GM12891 (cell line): ENCODE measurements at places on chromosomes 16 and 17.

DNA sequence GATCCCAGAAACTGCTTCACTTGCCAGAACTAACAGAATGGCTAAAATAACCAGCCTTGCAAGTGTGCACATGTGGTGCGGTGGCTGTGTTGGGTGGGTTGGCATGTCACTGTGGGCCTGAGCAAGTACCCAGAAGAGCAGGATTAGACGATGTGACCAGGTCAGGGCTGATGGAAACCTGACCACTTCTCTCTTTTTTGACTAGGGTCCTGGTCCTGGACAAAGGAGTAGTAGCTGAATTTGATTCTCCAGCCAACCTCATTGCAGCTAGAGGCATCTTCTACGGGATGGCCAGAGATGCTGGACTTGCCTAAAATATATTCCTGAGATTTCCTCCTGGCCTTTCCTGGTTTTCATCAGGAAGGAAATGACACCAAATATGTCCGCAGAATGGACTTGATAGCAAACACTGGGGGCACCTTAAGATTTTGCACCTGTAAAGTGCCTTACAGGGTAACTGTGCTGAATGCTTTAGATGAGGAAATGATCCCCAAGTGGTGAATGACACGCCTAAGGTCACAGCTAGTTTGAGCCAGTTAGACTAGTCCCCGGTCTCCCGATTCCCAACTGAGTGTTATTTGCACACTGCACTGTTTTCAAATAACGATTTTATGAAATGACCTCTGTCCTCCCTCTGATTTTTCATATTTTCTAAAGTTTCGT lies 16.7 kb downstream of the ANKRD40 start:
- no peak for DNase-seq

DNA sequence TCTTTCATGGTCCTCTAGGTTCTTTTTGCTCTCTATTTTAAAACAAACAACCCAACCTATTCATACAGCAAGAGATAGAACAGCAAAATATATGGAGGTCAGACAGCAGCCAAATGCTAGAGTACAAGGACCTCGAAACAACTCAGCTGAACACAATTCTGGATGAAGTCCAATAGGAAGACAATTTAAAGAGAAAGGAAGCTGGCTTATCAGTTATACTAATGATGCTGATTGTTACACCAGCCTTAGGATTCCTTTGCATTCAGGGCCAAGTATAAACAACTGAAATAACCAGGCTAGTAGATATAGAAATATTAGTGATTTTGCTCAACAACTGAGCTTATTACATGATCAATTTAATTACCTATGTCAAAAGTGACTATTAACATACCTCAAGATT lies 2.5 kb downstream of the SSH2 start:
- no peak for DNase-seq

- DNase-seq, result no peak
Observed at GRCh38 chr17:81222620-81222905, 202 bp downstream of the CEP131 start.

DNA sequence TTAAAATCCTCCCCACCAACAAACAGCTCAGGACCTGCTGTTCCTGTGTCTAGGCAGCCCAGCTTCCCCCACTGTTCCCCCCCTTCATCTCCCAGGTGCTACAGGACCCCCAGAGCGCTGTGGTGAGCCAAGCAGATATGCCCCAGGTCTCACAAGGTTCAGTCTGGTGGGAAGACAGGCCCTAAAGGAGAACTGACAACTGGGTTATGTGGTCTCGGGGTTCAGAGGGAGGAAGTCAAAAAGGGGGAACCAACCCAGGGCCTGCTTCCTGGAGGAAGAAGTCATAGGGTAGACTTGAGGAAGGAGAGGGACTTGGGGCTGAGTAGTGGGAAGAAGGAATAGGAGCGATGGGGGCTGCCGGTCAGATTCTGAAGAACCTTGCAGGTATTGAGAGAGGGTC lies 2.6 kb downstream of the RIPOR1 start:
- no peak for DNase-seq

DNA sequence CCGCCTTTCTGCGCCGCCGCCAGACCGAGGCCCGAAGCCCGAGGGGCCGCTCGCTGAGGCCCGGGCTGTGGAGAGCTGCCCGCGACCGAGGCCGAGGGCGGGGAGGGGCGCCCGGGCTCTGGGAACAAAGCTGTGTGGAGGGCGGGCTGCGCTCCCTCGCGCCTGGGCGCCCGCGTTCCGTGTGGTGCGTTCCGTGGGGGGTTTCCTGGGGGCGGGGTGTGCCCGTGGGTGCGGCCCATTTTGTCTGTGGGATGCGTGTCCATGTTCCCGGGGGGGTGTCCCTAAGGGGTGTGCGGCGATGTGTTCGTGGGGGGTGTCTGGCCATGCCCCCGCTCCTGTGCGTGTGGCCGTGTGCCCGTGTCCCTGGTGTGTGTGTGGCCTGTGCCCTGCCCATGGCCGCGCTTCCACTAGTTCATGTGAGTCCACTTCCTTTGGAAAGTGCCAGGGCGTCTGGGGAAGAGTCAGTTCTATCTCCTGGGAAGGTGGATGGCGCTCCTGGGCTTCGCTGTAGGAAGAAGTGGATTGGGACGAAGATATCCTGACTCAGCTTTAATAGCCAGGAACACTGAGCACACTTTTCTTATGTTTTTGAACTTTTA lies 520 bp downstream of the JPT2 start:
- no peak for DNase-seq

- no peak for DNase-seq
Observed at GRCh38 chr17:76497979-76498875, 3.0 kb downstream of the RHBDF2 start.

DNA sequence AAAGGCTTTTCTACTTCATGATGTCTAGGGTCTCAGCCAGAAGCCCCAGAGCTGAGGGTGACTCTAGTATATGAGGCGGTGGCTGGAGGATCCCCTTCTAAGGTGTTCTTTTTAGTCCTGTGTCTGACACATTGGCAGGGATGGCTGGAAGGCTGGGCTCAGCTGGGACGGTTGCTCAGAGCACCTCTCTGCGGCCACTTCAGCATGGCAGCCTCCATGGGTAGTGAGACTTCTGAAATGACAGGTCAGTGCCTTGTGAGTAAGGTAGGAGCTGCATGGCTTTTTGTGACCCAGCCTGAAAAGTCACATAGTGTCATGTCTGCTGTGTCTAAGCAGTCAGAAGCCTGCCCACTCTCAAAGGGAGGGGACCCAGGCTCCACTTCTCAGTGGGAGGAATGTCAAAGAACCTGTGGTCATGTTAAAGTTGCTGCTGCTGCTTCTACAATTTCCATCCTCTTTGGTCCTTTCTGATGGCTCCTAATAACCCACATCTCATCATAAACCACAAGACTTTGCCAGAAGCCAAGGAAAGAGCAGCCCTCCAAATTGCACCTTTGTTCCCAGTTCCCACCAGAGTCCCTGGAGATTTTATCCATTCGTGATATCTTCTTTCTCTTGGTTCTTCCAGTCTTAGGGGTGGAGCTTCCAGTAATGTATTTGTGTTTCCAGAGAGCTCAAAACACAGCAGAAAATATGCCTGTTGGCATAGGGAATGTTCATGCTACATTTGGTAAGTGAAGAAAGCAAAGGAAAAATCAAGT lies 15.4 kb upstream of the KCNG4 start:
- no peak for DNase-seq

GRCh38 chr17:18259621-18260331 lies 686 bp upstream of the MIEF2 start:
- DNase-seq, result no peak

DNA sequence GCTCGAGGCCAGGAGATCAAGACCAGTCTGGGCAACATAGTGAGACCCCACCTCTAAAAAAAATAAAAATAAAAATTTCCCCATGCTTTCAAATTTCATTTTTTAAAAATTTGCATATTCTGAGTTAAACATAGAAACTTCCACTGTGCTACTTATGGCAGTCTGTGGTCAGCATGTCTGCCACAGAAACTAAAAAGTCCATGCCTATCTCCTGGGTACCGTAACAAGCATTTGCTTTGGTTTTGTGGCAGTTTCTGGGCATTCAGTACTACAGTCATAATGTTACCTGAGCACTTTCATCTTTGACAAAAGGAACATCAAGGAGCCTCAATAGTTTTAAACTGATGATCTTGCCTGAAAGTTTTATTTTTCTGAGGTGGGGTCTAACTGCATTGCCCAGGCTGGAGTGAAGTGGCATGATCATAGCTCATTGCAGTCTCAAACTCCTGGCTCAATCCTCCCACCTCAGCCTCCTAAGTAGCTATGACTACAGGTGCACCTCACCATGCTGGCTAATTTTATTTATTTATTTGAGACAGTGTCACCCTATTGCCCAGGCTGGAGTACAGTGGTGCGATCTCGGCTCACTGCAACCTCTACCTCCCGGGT lies 13.2 kb upstream of the ITGA2B start:
- no peak for DNase-seq

- no peak for DNase-seq
Observed at GRCh38 chr16:12674071-12674470, 129.6 kb downstream of the CPPED1 start.

GRCh38 chr17:2084766-2085647 lies 30.1 kb downstream of the HIC1 start:
- DNase-seq, result no peak

DNA sequence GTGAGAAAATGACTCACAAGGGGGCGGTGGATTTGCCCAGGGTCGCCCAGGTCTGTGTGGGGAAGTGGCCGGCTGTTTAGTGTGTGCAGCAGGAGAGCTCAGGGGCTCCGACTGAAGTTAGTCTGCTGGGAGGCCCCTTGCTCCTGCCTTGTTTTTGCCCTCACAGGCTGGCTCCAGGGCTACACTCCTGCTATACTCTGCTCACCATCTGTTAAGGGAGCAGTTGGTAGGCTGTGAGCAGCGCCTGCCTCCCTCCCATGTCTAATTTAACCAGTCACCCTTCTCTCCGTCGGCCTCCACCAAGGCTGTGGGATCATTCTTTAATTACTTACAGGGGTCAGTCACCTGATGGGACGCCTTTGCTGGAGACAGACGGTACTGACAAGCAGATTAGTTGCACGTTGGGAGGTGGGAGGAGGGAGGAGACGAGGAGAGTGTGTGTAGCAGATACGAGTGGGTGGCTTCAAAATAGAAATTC lies 35.5 kb downstream of the KSR1 start:
- no peak for DNase-seq

- no peak for DNase-seq
Observed at GRCh38 chr16:61390965-61391637, 645.1 kb downstream of the CDH8 start.

- DNase-seq, result peak; percentile 68
Observed at GRCh38 chr17:74842599-74843351, 16.9 kb downstream of the GRIN2C start.

- DNase-seq, result no peak
Observed at GRCh38 chr17:45852535-45853297, 8.0 kb downstream of the SPPL2C start.

GRCh38 chr17:61394630-61395408 lies 4.8 kb upstream of the TBX2 start:
- DNase-seq, result no peak

GRCh38 chr16:869823-870641 lies 69.5 kb upstream of the GNG13 start:
- no peak for DNase-seq

DNA sequence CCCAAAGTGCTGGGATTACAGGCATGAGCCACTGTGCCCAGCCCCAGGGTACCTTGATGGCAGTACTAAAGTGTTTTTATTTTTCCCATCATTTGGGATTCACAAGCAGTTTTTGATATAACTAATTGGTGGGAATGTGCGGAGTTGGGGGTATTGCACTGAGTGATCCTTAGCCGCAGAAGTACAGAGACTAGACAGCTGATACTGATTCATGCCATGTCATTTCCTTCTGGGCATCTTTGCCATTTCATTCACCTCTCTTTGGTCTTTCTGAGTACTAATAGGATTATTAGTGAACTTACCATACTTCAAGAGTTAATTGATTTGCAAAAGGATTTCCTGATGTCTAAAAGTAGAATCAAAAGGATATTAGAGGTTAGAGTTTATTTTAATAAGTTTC lies 9.7 kb downstream of the NMT1 start:
- DNase-seq, result no peak

DNA sequence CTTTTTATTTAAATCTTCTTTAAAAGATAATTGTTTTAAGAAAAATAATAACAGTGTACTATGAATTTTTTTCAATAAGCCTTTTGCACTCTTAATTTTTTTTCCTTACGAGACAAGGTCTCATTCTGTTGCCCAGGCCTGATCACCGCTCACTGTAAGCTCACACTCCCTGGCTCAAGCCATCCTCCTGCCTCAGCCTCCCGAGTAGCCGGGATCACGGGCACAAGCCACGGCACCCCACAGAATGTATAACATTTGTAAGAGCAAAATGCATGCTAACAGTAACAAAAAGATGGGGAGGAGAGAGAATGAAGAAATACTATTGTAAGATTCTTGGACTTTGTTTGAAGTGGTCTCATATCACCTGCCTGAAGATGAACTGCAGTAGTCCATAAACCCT lies 126.9 kb upstream of the CHMP6 start:
- DNase-seq, result no peak

- DNase-seq, result no peak
Observed at GRCh38 chr17:81380131-81380530, 15.1 kb upstream of the BAHCC1 start.

- DNase-seq, result no peak
Observed at GRCh38 chr17:8155231-8155995, 3.2 kb upstream of the PER1 start.

GRCh38 chr16:50216231-50216630 lies 50.1 kb upstream of the ADCY7 start:
- no peak for DNase-seq

DNA sequence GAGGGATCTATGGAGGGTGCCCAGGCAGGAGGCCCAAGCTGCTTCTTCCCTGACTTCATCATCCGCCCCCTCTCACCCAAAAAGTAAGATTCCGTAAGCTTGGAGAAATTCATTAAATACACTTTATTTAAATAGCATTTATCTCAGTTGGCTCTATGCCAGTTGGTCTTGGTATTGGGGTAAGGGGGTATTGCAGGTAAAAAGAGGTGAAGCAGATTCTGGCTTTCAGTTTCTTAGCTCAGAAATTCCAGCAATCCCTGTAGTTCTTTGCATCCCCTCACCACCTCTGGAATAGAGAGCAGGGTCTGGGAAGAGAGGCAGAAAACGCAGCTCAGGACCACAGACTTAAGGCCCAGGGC lies 750 bp upstream of the ALDOC start:
- no peak for DNase-seq

DNA sequence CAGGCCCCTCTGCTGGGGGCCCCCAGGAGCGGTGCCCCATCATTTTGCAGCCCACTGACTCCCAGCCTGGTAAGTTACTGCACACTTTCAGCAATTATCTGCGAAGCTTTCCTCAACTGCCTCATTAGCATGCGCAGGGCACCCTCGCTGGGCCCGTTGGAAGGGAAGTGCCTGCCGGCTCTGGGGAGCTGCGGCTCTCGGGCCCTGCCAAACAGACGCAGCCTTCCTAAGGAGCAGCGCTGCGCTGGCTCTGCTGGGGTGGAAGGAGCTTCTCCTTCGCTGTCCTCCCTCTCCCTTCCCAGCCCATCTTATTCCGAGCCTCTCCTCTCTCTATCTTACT lies 71.0 kb downstream of the RBBP6 start:
- peak; percentile 16 for DNase-seq
